ENCODE measurements at places on chromosomes 6 and 20.

DNA sequence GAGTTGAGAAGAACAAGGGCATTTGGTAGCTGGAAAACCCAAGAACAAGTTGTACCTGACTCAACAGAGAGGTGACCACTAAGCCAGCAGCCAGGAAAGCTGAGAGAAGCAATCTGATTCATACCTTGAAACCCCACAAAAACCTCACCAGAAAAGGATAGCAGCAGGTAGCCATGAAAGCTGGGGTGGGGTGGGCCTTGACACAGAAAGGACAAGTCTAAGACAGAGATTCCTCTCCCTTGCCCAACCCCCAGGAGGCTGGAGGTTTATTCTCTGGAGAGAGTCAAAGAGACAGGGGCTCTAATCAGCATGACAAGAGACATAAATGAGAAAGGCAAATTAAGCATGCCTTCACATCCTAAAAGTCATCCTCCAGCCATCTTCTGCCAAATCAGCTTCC, 151.7 kb upstream of the DST start:
- no peak for DNase-seq

DNA sequence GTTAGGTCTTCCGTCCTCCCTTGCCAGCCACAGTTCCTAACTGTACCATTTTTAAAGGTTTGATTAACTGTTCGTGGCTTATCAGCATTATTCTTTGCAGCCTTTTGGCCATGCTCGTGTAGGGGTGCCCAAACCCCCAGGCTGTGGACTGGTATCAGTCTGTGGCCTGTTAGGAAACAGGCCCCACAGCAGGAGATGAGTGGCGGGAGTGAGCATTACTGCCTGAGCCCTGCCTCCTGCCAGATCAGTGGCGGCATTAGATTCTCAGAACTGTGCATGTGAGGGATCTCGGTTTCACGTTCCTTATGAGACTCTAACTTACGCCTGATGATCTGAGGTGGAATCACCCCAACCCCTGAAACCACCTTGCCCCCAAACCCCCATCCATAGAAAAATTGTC, 79.3 kb downstream of the TBC1D7 start:
- no peak for DNase-seq

DNA sequence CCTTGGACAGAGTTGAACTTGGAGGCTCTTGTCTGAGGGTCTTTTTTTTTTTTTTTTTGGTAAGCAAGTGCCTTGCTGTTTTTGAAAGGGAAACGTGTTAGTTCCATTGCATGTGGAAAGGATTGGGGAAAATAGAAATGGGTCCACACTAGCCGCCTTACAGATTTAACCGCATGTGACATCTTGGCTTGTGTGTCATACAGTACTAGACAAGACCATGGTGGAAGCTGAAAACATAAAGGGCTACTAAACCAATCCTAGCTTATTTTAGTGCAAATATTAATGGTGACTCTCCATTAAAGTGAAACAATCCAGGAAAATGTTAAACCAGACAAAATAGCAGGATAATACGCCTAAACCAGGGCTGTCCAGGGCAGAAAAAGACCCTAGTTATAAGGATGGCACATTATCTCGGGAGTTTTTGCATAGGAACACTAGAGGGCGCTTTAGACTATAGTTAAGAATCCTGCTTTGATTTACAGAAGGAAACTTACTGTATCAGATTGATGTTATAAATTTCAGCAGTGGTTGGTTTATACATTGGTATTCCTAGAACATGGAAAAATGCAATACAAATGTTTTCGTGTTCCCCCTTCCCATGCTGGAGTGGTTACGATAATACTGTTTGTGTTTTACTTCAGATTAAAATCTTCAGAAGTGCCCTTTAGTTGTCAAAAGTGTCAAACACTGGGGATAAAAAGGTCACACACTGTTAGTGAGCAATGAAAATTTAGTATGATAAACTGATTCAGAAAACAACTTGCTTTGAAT, 59.8 kb upstream of the DEK start:
- DNase-seq, result peak; percentile 70

GRCh38 chr6:126665551-126665950, 325.6 kb downstream of the CENPW start:
- DNase-seq, result no peak

DNA sequence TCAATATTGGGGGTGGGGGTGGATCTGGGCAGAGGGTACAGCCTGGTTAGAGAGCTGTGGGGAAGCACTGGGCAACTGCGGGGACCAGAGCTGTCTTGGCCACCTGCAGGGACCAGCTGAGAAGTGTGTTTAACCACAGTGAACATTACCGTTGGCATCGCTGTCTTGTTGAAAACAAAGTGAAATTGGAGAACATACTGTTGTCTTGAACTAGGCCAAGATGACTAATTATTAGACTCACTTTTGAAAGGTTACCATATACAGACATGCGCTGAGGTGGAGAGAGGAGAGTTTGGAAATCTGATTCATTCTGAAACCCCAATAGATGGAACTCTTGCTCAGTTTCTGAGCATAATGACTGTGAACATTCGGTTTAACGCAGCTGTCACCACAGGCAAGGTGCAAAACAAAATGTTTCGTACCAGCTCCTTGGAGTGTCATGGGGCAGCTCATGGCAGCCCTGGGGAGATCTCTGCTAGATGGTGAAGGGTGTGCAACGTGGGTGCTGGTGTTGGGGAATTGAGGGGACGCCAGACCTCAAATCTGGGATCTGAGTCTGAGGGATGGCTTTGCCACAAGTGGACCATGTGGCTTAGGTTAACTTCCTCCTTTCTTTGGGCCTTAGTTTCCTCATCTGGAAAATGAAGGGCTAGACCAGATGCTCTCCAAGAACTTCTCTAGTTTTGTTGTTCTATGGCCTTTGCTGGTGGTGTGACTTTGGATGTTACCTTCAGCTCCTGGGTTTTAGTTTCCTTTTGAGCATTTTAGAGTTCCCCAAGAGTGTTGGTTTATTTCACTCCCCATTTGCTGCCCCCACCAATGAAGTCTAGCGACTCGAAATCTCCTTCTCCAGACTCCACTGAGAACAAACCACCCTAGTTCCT, 24.6 kb upstream of the GTSF1L start:
- peak; percentile 78 for DNase-seq

- DNase-seq, result peak; percentile 51
Measured at GRCh38 chr6:5085648-5086293, 630 bp downstream of the PPP1R3G start.

- DNase-seq, result peak; percentile 59
Measured at GRCh38 chr6:136717716-136717990, 74.6 kb downstream of the MAP3K5 start.

GRCh38 chr6:22888163-22888752, 318.9 kb downstream of the HDGFL1 start:
- peak; percentile 88 for DNase-seq

DNA sequence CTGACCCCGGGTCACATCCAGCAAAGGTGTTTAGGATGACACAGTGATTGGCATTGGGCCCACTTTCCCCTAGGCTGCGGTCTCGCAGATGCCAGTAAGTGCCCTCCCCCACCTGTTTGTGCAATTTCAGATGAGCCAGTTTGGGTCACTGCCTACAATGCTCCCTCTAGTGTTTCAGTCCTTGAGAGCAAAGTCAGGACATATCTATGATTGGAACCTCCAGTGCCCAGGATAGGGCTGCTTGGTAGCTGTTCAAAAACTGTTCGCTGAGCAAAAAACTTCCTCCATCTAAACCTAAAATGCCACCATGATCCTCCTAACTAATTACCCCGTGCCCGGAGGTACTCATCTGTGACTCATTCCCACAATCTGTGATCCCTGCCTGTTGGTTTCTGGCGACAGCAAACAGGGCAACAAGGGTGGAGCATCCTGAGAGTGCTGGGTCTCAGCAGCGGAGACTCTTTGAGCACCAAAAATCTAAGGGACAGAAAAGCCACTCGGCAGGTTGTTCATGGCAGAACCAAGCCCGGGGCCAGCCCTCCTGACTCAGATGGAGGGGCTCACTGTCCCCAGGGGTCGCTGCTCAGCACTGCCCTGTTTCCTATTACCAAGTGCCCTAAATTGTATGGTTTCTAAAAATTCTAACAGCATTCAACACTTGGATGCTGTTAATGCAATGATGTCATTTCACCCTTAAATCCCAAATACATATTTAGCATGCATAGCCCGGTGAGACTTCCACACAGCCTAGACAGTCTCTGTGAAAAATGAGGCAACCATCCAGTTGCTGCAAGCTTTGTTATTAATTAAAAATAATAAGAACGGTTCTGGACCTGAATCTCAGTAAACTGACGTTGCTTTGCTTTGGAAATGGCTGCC, 5.0 kb downstream of the VSX1 start:
- DNase-seq, result peak; percentile 41

- peak; percentile 36 for DNase-seq
Measured at GRCh38 chr6:138909511-138909910, 78.5 kb downstream of the REPS1 start.

GRCh38 chr20:701401-702129, 26.0 kb upstream of the SCRT2 start:
- DNase-seq, result no peak
